Glomerular endothelial cell (primary cell): ENCODE measurements at places on chromosomes 1 and 21.

GRCh38 chr1:101408212-101409042, 171.6 kb downstream of the S1PR1 start:
- DNase-seq = no peak

GRCh38 chr1:118116401-118116800, 68.6 kb downstream of the SPAG17 start:
- no peak for DNase-seq

- no peak for DNase-seq
Observed at GRCh38 chr21:19776076-19776475, 1222.1 kb upstream of the NCAM2 start.

- no peak for DNase-seq
Observed at GRCh38 chr1:4754816-4755215, 100.4 kb downstream of the AJAP1 start.

- DNase-seq = no peak
Observed at GRCh38 chr1:5264476-5264875, 610.1 kb downstream of the AJAP1 start.

- no peak for DNase-seq
Observed at GRCh38 chr1:25568834-25569596, 25.6 kb downstream of the LDLRAP1 start.

DNA sequence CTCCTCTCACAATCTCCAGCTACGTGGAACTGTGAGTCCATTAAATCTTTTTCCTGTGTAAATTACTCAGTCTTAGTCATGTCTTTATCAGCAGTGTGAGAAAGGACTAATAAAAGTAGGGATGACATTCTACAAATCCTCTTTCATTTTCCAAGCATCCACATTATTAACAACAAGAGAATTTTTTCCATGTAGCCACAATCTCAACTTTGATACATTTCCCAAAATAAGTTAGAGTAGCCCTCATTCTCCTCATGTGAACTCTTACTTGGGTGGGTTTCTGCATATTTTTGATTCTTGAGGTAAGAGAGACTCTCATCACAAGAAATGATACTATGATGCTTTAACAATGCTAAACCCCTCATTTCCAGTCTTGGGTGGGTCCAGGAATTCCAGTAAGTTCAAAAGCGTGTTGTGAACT, 52.8 kb downstream of the TNFSF18 start:
- no peak for DNase-seq

DNA sequence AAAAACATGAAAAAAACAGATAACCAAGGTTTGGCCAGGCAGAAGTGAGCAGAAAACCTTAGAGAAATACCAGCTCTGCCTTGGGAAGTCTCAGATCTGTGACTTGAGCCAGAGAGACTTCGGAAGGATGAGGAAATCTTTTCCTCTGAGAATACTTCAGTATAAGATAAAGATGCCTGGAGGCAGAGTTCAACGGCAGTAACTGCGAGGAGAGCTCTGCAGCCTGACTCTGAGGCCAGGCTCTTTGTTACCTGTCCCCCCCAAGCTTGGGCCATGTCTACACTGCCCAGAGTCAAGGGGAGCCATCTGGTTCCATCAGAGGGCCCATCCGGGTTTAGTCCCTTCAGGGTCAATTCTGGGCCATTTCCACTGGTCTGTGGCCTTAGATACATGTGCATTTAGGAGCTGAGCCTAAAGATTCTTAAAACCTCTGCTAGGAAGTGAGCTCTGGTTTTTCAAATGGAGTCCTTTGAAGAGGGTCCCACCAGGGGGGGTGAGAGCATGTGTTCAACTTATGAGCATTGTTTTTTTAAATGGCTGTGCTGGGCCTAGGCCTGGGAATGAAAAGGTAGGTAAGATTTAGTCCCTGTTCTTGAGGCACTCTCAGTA, 8.7 kb downstream of the KIRREL1 start:
- DNase-seq = no peak

- no peak for DNase-seq
Observed at GRCh38 chr1:63773815-63774616, at the start of gene ROR1. TSS of gene ROR1 (plus strand) at chr1:63774017.

DNA sequence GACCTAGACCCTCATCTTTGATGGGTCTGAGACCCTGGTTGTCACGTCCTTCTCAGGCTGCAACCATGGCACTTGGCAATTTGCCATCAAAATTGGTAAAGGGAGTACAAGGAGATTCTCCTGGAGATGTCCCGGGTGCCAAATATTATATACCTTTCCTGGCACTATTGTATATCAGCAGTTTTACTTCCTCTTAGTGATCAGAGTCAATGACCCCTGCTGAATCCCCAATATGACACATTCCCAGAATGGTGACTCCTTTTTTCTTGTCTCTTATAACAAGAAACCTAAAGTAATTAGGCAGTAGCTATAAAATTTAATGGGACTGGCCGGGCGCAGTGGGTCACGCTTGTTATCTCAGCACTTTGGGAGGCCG, 39.6 kb upstream of the CDC42BPA start:
- no peak for DNase-seq

DNA sequence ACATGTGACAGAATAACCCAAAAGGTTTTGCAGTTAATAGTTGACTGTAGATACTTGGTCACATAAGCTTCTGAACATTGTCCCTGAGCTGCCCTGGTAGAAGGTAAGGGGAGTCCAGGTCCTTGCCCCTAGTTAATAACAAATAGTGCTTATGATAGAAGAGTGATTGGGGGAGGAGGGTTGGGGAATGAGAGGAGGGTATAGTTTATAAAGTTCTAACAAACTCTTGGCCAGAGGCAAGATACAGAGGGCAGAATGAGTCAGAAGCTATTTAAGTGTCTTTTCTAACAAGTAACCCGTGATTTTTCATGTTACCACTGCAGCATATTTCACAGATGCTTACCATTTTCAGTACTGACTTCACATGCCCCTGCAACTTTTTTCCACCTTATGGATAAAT, 26.7 kb upstream of the MYOCOS start:
- DNase-seq = no peak

DNA sequence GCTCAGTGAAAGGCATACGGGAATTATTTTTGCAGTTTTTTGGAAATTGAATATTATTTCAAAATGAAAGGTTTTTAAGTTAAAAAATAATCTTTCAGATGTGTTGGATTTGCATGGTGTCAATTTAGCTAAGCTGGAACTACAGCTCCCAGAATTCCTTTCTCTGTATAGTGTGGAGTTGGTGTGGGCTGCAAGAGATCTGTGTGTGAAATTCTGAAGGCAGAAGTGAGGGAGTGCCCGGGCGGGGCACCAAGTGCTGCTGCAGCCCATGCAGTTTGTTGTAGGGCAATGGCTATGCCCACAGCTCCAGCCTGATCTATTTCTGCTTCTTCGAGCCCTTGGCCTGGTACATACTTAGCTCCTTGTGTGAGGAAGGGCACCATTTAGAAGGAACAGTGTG, 60.5 kb upstream of the CSF1 start:
- DNase-seq = no peak

- DNase-seq = no peak
Observed at GRCh38 chr1:199857516-199857915, 170.0 kb upstream of the NR5A2 start.

- no peak for DNase-seq
Observed at GRCh38 chr1:63276624-63277023, 45.7 kb upstream of the FOXD3 start.

- no peak for DNase-seq
Observed at GRCh38 chr1:92995441-92996430, 34.5 kb upstream of the DIPK1A start.

DNA sequence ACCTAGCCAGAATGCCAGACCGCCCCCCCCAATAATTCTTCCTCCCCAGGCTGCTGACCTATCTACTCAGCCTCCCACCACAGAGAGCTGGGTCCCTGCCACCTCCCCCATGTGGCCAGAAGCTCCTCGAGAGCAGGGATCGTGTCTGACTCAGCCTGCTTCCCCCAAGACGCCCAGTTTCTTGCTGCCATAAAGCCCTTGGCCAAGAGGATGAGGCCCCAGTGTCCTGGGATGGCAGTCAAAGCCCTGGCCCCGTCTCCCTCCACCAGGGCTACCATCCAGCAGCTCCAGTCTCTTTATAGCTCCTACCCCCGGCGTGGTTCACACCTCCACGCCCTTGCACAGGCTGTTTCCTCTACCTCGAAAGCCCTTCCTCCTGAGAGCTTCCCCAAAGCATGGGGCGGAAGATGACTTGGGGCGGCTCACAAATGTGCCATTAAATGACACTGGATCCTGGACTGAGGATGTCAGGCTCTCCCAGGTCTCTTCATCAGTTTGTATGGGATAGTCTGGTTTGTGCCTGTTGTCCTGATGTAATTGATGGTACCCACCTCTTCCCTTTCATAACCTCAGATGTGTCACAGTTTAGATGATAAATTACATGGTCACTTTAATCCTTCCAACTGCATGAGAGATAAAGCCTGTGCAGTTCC, 13.2 kb downstream of the ADGRB2 start:
- no peak for DNase-seq

DNA sequence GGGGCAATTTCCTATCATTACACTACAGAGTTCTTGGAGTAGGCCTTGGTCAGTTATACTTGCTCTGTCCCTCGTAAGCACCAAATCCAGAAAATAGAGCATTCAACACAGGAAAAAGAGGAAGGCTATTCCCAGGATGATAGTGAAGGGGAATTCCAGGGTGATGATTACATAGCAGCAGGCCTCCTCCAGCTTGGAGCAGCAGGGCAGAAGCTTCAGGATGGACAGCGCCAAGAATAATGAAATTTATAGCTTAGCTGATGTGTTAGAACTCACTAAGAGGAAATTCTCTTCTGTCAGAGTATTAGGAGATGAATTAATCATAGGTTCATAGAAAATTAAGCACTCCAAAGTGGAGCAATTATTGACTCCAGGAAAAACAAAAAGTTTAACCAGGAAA, 10.8 kb upstream of the SMAP2 start:
- DNase-seq = no peak

GRCh38 chr1:8211883-8212579, 105.9 kb upstream of the SLC45A1 start:
- peak; percentile 75 for DNase-seq

GRCh38 chr1:12479311-12479710, 138.7 kb downstream of the DHRS3 start:
- no peak for DNase-seq

DNA sequence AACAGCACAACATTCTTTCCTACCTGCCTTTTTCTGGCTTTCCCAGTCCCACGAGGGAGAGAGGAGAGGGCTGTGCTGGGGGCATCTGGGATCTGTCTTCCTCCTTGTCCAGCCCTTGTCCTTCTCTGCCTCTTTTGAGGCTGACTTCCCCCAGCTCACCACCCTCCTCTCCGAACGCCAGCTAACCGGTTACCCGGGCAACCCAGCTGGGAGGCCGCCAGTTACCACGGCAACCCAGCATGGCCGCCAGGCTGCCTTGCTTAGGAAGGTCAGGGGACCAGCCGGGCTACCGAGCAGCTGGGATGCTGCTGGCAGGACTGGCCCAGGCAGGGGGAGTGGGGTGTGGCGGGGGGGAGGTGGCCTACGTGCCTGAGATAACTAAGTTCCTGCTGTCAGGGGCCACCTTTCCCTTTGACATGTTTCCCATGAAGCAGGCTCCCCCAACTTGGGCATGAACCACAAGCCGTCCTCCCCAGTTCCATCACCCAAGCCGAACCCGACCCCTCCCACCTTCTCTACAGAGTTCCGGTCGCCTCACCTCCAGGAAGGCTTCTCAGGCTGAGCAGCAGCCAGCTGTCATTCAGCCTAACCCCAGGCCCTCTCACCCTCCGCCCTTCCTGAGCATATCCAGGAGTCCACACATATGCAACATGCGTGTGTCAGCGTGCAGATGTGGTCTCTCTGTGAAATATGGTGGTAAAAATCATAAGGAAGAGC, 8.7 kb downstream of the PLEKHA6 start:
- no peak for DNase-seq

DNA sequence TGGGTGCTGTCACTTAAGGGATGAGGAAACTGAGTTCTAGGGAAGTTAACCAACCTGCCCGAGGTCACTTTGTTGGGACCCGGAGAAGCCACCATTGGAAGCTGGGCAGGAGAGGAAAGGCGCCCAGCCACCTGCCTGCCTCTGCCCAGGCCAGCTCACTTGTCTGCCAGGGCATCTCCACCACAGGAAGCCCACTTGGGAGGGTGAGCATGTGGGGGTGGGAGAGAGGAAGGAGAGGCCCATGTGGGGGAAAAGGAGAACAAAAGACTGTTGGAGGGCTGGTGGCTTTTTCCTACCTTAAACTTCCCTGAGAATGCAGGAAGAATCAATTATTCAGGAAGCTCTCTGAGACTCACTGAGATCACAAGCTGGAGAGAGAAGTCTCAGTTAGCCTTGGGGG, 43.8 kb upstream of the SELENON start:
- no peak for DNase-seq

DNA sequence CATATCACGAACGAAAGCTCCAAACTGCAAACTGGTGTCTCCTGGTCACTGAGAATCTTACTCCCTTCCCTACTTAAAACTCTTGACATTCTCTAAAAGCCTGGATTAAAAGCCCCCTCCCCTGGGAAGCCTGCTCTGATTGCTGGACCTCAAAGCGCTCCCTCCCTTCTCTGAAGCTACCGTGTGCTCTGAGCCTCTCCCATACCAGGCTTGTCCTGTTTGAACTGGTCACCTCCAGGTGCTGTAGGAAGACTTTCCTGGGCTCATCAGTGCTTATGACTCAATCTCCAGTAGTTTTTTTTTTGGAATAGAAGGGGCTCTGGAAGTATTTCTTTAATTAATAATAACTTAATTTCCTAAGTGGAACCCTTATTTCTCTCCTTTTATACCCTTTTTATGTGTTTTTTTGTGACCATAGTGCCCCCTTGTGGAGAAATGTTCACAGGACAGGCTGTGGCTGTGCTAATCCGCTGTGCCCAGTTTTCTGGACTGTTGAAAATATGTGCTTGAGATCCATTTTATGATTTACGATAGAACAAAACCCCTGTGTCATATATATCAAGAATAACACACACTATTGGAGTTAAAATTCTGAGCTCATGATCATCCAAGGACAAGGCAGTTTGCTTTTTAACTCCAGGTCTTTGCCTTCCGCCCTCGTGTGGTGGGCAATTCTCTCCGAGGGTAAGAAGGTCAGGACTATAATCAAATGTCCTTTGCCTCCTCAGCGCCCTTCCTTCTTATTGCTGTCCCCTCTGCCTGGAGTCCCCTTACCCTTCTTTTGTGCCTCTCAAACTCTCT, 16.9 kb downstream of the MTARC1 start:
- DNase-seq = peak; percentile 36

DNA sequence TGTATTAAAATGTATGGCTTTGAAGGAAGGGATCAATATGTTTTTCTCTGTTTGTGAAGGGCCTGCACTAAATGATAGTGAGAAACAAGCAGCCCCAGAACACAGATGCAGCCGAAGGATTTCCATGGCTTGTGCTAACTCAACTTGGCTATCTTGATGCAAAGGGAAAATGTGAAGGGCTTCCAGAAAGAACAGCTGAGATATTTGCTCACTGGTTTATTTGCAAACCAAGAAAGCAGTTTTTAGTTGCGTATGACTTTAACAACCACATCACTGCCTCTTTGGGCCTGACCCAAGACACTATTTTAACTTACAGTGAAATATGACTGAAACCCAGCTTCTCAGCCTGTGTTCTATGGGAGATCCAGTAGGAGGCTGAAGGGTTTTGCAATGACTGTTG, 369.9 kb downstream of the SETD4 start:
- no peak for DNase-seq

DNA sequence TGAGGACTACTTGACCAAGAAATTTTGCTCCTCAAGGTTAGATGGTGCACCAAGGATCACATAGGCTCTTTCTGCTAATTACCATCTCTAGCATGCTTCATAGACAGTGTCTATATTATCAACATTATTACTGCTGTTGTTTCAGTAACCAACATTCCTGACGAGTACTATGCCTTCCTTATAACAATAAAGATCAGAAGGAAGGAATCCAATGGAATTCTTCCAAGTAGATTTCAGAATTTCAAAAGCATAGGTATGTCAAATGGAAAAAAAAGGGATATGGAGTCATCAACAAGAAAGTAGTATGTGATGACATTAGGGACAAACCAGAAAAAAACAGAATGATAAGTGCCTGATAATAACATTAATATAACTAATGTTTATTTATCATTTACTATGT, 39.6 kb upstream of the LPGAT1 start:
- no peak for DNase-seq
